ENCODE measurements at places on chromosomes 3 and 15.

DNA sequence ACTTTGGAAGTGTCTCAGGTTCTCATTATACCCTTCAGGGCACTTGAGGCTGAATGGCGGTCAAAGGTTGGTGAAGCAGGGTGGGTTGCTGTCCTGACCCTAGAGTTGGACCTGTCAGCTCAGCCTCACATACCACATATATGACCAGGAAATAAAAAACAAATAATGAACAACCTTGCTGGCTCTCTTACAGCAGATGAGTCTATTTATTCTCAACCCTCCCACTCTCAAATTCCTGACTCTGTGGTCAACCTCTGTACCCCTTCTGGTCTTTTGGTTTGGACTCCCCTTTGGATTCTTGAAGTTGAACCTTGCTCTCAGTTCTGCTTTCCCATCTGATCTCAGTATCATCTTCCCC is 16.9 kb downstream of the PPP2R3A start:
- DNase-seq = no peak

DNA sequence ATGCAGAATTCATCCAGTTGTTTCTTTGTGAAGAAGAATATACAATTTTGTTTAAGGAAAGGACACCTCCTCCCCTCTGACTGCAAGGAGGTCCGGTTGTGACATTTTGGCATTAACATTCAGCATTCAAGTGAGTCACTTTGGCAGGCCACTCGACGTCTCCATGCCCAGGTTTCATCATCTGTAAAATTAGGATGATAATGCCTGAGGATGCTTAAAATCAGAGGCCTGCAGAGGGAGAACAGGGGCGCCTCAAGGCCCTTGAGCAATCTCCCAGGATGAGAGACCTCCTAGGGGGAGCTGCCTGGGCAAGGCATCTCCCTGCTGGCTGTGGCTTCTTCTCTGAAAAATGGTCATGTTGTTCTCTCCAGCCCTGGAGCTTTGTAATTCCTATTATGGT is 236.0 kb downstream of the CACNA2D3 start:
- no peak for DNase-seq

- no peak for DNase-seq
Observed at GRCh38 chr3:127858937-127859336, 36.6 kb upstream of the MGLL start.

GRCh38 chr3:31213869-31214486 is 318.7 kb upstream of the STT3B start:
- no peak for DNase-seq

DNA sequence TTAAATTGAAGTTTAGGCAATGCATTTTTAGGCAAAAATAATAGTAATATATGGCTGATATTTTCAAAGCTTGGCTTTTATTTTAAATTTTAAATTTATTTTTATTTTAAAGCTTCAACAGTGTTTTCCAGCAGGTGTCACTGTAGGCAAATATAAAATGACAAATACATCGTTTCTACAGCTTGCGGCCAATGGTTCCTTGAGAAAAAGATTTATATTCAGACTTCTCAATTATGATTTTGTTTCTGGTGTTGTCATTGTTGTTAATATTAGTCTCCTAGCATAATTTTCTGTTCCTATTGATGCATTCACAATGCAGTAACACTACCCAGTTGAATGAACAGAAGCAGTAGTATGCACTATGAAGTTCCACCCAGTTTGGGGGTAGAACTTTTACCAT is 220.7 kb upstream of the DNAJC19 start:
- DNase-seq = no peak

DNA sequence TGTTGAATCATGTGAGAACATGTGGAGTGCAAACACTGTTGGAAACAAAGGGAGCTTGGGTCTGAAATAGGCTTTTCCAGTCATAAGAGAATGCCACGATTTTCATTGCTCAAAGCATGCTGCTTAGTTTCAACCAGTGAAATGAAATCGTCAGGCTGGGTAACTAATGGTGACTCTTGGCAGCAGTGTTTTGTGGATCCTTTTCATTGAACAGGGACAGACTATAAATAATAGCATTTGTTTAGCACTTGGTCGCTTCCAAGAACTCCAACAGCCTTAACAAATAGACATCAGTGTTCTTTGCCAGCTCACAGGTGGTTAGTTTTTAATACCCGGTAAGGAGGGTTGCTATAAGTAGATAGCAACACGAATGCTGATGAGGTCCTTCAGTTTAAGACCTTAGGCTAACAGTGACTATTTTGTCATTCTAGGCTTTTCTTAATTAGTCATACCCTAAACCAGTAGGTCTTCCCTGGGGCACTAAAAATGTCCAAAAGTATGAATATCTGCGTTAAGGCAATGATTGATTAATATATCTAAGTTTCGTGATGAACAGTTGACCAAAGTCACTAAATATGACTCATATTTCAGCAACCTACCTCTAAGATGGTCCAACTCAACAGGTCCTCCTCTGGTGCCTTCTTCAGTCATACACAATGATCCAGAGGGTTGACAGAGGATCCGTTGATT is 15.8 kb downstream of the TP63 start:
- DNase-seq = no peak

GRCh38 chr3:47405820-47406761 is 25.3 kb downstream of the PTPN23 start:
- DNase-seq = no peak

- no peak for DNase-seq
Observed at GRCh38 chr3:141392897-141393734, 24.8 kb downstream of the ZBTB38 start.

GRCh38 chr15:51328926-51329325 is 9.5 kb downstream of the CYP19A1 start:
- DNase-seq = no peak

DNA sequence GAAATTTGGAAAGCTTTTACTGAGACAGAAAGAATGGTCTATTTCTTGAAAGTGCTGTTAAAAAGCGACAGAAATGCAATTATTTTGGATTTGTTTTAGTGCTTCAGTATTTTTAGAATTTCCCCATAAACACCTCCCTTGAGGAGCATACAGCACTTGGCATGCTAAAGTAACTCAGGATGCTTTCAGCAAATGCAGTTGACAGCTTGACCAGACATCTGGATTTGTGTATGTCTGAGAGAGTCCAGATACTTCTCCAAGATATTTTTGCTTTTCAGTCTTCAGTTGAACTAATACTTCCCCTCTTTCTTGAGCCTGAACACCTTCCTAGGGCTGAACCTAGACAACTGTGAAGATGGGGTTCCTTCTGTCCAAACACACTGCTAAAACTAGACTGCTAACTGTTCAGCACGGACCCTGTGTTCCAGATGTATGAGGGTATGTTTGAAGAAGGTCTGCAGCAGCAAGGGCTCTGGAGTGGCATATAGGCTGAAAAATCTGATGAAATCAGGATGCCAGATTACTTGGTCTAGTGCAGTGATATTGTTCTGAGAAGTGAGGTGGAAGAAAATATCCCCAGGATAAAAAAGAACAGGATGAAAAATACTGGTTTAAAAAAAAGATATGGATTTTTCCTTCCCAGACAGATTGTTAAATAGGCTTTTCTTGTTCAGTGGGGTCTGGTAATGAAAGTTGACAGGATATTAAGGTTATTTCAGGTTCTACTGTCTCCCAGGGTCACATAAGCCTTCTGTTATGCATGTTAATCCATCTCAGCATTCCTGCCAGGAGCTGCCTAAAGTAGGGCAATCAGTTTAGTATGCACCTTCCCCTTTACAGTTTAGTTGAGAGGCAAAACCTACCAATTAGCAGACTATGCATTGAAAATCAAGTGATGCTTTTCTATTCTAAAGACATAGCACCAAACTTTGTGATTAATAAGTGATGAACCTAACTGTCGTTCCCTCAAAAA is 516.9 kb upstream of the TBL1XR1 start:
- no peak for DNase-seq

- DNase-seq = no peak
Observed at GRCh38 chr3:17847156-17847555, 104.7 kb upstream of the TBC1D5 start.

- no peak for DNase-seq
Observed at GRCh38 chr3:18346097-18346496, 79.0 kb downstream of the SATB1 start.

- no peak for DNase-seq
Observed at GRCh38 chr15:76566276-76566675, 229.7 kb downstream of the ISL2 start.

DNA sequence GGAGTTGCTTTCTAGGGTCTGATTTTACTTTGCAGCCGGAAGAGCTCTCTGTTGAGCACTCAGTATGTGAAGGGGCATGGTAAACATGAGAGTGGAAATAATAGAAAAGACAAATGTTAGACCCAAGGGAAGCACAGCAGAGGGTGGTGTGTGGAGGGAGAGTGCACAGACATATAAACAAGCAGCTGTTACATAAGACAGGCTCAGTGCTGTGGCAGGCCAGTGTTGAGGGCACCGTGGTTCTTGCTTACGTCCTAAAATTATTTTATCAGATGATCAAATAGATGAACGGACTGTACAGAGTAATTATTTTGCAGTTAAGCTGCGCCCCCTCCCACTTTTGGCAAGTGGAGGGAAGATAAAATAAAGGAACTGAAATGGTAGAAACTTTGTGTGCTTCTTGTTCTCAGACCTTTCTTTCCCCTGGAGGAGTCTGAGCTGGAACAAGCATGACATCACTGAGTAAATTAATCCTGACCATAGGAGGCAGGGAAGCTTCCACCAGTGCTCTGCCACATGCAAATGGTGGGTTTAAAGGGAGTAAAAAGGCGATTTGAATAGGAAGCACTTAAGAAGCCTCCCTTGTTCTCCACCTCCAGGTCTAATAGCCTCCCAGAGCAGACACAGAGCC is 205.6 kb downstream of the IL20RB start:
- DNase-seq = no peak

DNA sequence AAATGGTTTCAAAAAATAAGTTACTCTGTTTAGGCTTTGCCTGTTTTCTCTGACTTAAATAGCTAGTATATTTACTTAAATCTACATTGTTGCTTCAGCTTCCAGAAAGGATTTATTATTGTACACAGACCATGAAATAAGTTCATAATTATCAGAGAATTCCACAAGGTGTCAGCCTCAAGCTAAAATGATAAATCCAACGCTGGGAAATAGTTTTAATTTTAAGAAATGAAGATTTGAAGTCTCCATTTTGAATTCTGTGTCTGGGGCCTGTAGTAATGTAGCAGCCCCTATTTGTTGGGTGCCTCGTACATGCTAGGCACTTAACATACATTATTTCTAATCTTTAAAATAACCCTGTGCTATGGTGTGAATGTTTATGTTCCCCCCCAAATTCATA is 92.6 kb upstream of the KCNMB2 start:
- no peak for DNase-seq

GRCh38 chr3:133540896-133541674 is 32.4 kb upstream of the CDV3 start:
- no peak for DNase-seq

GRCh38 chr3:18247139-18247695 is 177.9 kb downstream of the SATB1 start:
- DNase-seq = no peak

GRCh38 chr3:192812743-192813383 is 85.5 kb upstream of the FGF12 start:
- no peak for DNase-seq

DNA sequence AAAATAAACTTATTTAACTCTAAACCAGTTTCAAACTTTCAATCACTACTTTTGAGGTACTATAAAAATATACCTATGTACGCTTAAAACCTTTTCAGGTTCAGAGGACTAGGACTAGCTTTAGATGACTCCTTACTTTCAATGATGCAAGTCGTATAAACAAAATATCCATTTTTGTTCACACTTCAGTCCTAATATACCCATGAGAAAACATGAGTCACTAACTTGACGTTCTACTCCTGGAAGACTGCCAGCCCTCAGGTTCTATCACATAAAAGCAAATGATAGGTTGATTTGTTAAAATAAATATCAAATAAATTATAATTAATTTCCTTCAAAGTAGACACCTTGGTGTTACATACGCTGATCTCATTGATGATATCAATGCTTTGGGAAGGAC is 10.6 kb upstream of the P3H2 start:
- no peak for DNase-seq

GRCh38 chr15:88043396-88043795 is 213.1 kb downstream of the NTRK3 start:
- no peak for DNase-seq

DNA sequence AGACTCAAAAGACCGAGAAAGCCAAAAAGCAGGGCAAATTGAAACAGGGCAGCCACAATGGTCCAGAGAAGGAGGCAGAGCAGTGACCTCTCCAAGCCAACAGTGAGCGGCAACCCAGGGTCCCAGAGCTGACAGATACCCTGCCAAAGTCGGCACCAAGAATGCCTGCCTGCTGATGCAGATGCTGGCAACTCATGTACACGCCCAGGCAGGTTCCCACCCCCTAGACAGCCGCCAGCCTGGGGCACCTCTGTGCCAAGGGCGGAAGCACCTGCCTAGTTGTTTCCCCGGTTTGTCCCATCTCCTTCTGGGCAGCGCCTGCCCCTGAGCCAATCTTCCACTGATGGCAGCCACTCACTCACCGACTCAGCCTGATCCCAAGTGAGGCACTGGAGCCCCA is 22.1 kb downstream of the KLHL25 start:
- no peak for DNase-seq

DNA sequence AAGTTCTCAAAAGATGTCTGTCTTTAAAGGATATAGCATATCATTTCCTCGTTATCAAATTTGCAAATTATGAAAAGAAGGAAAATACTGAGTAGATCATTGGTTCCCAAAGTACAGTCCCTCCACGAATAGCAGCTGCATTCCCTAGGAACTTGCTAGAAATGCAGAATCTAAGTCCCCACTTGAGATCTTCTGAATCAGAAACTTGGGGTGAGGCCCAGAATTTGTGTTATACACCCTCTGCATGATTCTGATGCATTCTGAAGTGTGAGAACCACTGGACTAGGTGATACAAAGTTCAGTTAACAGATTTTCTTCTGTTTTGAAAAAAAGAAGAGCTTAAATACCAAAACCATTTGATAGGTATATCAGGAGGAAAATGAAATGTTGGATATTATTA is 77.1 kb downstream of the SLC25A26 start:
- DNase-seq = no peak

- no peak for DNase-seq
Observed at GRCh38 chr3:134083626-134084241, 54.0 kb upstream of the SLCO2A1 start.

GRCh38 chr3:8113626-8114025 is 388.0 kb upstream of the LMCD1 start:
- DNase-seq = no peak

GRCh38 chr3:137768361-137769321 is 4.5 kb downstream of the SOX14 start:
- DNase-seq = no peak

DNA sequence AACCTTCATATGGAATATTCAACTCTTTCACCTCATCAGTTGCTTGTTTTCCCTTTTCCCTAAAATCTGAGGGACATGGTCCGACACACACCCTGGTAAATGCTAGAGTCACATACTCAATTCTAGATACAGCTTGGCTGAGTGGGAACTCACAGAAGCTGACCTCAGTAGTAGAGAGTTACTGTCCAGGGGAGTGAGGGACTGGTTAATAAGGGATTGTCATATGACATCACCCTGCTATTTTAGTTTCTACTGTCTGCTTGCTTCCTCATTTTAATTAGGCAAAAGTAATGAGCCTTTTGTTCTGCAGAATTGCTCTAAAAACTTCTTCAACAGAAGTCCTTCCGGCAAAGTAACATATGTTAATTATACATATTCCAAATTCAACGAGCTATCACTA is 244.5 kb downstream of the ZIC4 start:
- DNase-seq = no peak

GRCh38 chr3:124230998-124231397 is 239.1 kb upstream of the ROPN1 start:
- no peak for DNase-seq
